Heart right ventricle (tissue), 16 donors: ENCODE measurements at places on chromosomes 7 and 10.

- peaks cover 9% of the 10 kb centered on the region for H3K4me1 ChIP-seq
- H3K4me3 ChIP-seq = no peak overlapping the region
- no peaks in the 10 kb centered on the region for H3K27me3 ChIP-seq
Measured at GRCh38 chr10:4028027-4028471, 243.0 kb upstream of the KLF6 start.

GRCh38 chr10:58796242-58796641, 283.6 kb downstream of the BICC1 start:
- no peaks in the 10 kb centered on the region for H3K36me3 ChIP-seq
- no peaks in the 10 kb centered on the region for H3K27me3 ChIP-seq
- peaks cover 13% of the 10 kb centered on the region for H3K4me1 ChIP-seq
- no peak overlapping the region for H3K27ac ChIP-seq

GRCh38 chr10:98444314-98445006, 2.3 kb downstream of the HPS1 start:
- no peaks in the 10 kb centered on the region for H3K4me1 ChIP-seq
- no peak overlapping the region for H3K4me3 ChIP-seq
- H3K36me3 ChIP-seq = no peaks in the 10 kb centered on the region
- H3K27me3 ChIP-seq = no peaks in the 10 kb centered on the region
- no peak for DNase-seq

DNA sequence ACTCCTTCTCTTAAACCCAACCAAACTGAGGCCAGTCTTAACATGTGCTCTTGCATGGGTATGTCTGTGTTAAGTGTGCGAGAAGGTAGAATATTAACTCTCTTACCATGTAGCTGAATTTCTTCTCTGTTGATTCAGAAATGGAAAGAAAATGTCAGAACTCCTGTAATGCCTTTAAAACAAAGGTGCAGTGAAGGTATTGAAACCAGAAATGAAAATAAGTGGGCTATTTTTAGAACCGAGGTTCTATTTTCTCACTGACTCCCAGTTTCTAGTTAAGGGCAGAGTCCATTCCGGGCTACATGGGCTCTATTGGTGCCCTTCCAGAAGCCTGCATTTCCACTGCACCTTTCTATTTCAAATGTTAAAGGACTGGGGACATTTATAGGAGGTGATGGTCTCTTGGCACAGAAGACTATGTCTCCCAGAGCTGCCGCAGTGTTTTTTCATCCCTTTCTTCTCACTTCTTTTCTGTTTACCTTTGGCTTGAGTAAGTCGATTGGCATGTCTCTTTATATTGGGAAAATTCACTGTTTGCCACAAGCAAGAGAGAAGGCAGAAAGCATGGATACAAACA, 174.9 kb downstream of the LRMDA start:
- no peak overlapping the region for H3K27ac ChIP-seq
- no peaks in the 10 kb centered on the region for H3K36me3 ChIP-seq
- H3K4me1 ChIP-seq = peaks cover 12% of the 10 kb centered on the region
- H3K27me3 ChIP-seq = no peaks in the 10 kb centered on the region
- H3K4me3 ChIP-seq = no peak overlapping the region
- DNase-seq = no peak

- peak overlapping the region; percentile 70 for H3K27ac ChIP-seq
- H3K27me3 ChIP-seq = no peaks in the 10 kb centered on the region
Measured at GRCh38 chr10:13712476-13712836, 125.7 kb downstream of the PRPF18 start.

- H3K36me3 ChIP-seq = no peaks in the 10 kb centered on the region
- H3K27me3 ChIP-seq = no peaks in the 10 kb centered on the region
- DNase-seq = no peak
- H3K4me1 ChIP-seq = no peaks in the 10 kb centered on the region
- H3K27ac ChIP-seq = no peak overlapping the region
- H3K4me3 ChIP-seq = no peak overlapping the region
Measured at GRCh38 chr7:95517870-95518269, 32.1 kb downstream of the ASB4 start.

- H3K36me3 ChIP-seq = no peaks in the 10 kb centered on the region
- H3K27me3 ChIP-seq = no peaks in the 10 kb centered on the region
- H3K27ac ChIP-seq = no peak overlapping the region
- no peak for DNase-seq
Measured at GRCh38 chr10:93142534-93142933, 68.8 kb downstream of the CYP26A1 start.

DNA sequence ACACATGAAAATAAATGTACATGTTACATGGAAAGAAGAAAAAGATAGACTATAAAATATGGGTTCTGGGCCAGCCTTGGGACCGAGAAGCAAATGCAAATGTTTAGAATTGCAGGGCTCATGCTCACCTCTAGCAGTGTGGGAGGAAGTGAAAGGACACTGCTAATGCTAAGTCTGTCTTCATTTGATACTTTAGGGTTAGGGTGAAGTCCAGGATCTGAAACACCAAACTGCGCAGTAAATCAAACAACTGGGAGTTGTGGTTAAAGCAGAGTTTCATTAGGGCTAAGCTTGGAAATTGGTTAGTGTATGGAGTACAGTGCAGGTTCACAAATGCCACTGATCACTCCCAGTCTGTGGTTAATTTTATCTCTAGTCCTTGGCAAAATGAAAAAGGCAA, 73.2 kb upstream of the PDK4 start:
- H3K27ac ChIP-seq = no peak overlapping the region
- no peaks in the 10 kb centered on the region for H3K4me1 ChIP-seq
- H3K36me3 ChIP-seq = no peaks in the 10 kb centered on the region
- DNase-seq = no peak
- H3K27me3 ChIP-seq = no peaks in the 10 kb centered on the region
- no peak overlapping the region for H3K4me3 ChIP-seq

GRCh38 chr10:73166972-73167371, 836 bp downstream of the ECD start:
- no peaks in the 10 kb centered on the region for H3K27me3 ChIP-seq
- no peaks in the 10 kb centered on the region for H3K36me3 ChIP-seq
- peaks cover 52% of the 10 kb centered on the region for H3K4me1 ChIP-seq
- H3K27ac ChIP-seq = no peak overlapping the region
- DNase-seq = no peak

GRCh38 chr7:115099906-115100305, 178.0 kb downstream of the MDFIC start:
- no peaks in the 10 kb centered on the region for H3K36me3 ChIP-seq
- no peak for DNase-seq
- no peak overlapping the region for H3K4me3 ChIP-seq
- H3K4me1 ChIP-seq = no peaks in the 10 kb centered on the region
- H3K27ac ChIP-seq = no peak overlapping the region

- H3K4me3 ChIP-seq = no peak overlapping the region
- H3K27ac ChIP-seq = no peak overlapping the region
- H3K27me3 ChIP-seq = no peaks in the 10 kb centered on the region
- DNase-seq = no peak
- H3K36me3 ChIP-seq = no peaks in the 10 kb centered on the region
Measured at GRCh38 chr10:84820120-84820519, 491.7 kb downstream of the CCSER2 start.

- DNase-seq = no peak
- H3K4me3 ChIP-seq = no peak overlapping the region
- H3K27me3 ChIP-seq = peaks cover 4% of the 10 kb centered on the region
- H3K36me3 ChIP-seq = no peaks in the 10 kb centered on the region
- no peak overlapping the region for H3K27ac ChIP-seq
Measured at GRCh38 chr10:1664333-1664964, 72.9 kb downstream of the ADARB2 start.

- no peak overlapping the region for H3K27ac ChIP-seq
- no peak overlapping the region for H3K4me3 ChIP-seq
- no peak for DNase-seq
- peaks cover 7% of the 10 kb centered on the region for H3K4me1 ChIP-seq
- no peaks in the 10 kb centered on the region for H3K36me3 ChIP-seq
- H3K27me3 ChIP-seq = no peaks in the 10 kb centered on the region
Measured at GRCh38 chr7:90994601-90995000, 269.6 kb upstream of the FZD1 start.

DNA sequence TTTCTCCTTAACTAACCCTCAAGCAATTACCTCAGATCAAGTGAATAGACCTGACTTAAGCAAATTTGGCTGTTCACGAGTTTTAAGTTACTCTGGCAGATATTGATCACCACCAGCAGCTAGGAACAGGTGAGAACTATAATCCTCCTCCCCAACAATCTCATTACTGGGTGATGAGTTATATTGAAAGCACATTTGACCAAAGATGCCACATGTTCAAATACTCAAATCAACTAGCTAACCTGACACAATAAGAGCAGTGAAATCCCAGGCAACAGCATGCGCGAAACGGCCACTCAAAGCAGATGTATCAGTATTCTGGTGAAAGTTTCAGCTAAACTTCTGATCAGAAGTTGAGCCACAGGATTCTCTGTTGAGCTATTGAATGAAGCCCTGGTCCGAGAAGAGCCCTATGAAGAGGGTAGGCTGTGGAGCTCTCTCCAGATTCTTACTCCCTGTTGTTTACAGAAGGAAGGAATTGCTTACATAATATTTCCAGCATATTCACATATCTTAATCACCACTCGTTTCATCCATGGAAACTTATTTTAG, 52.6 kb downstream of the CAV1 start:
- peaks cover 45% of the 10 kb centered on the region for H3K4me1 ChIP-seq
- no peak for DNase-seq

DNA sequence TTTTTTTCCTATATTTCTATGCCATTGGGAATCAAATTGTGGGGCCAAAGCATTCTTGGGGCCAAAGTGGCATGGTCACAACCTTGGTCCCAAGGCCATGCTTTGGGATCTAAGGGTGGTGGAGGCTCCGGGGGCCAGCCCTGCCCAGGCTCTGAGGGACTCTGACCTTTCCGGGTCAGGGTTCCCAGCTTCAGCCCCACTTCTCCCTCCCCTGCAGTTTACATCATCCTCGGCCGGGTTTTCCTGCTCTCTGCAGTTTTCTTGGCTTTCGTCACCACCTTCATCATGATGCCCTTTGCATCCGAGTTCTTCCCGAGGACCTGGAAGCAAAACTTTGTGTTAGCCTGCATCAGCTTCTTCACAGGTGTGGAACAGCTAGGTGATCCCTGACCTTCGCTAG, 8.5 kb downstream of the TMEM225B start:
- H3K4me1 ChIP-seq = no peaks in the 10 kb centered on the region

DNA sequence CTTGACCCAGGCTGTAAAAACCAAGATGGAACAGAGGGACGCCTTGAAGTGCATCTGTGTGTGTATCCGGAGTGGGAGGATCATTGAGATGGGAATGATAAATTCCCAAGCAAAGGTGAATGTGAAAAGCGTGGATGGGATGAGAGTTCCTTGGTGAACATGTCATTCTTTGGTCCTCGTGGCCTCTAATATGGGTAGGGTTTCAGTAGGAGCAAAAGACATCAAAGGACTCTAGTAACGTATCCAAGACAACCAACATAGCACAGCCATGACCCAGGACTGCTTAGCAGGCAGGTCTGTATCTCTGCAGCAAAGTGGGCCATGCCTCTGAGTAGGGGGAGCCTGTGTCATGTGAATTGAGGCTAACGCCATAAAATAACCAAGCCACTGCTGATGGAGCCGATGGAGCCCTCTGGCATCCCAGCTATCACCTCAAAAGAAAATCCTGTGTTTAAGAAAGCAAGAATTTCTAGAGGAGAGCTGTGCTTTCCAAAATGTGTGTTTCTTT, 98.6 kb downstream of the CCDC3 start:
- peaks cover 7% of the 10 kb centered on the region for H3K27me3 ChIP-seq
- H3K4me3 ChIP-seq = no peak overlapping the region
- no peak overlapping the region for H3K27ac ChIP-seq
- no peaks in the 10 kb centered on the region for H3K4me1 ChIP-seq

GRCh38 chr10:120819366-120819765, 31.8 kb upstream of the WDR11 start:
- no peak overlapping the region for H3K27ac ChIP-seq
- H3K4me3 ChIP-seq = no peak overlapping the region
- no peaks in the 10 kb centered on the region for H3K27me3 ChIP-seq
- no peaks in the 10 kb centered on the region for H3K4me1 ChIP-seq
- H3K36me3 ChIP-seq = no peaks in the 10 kb centered on the region
- no peak for DNase-seq

- DNase-seq = peak; percentile 90
- no peaks in the 10 kb centered on the region for H3K27me3 ChIP-seq
- H3K36me3 ChIP-seq = no peaks in the 10 kb centered on the region
- H3K4me1 ChIP-seq = peaks cover 51% of the 10 kb centered on the region
Measured at GRCh38 chr10:102645741-102646609, 1.7 kb downstream of the TRIM8 start.

DNA sequence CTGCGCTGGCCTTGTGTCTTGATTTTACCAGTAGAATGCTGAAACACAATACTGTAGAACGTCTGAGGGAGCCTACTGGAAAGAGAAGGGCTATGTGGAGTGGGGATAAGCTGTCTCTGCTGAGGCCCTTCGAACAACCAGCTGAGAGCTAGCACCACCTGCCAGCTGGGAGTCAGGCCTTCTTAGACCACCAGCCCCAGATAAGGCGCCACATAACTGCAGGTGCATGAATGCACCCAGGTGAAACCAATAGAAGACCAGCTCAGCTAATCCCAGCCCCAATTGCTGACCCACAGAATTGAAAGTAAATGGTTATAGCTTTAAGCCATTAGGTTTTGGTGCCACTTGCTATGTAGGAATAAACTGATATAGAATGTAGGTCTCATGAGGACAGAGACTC, 438.4 kb downstream of the ADRA2A start:
- no peaks in the 10 kb centered on the region for H3K36me3 ChIP-seq
- H3K4me1 ChIP-seq = no peaks in the 10 kb centered on the region
- DNase-seq = no peak

GRCh38 chr10:106185951-106186350, 978.6 kb downstream of the SORCS1 start:
- no peaks in the 10 kb centered on the region for H3K4me1 ChIP-seq
- no peaks in the 10 kb centered on the region for H3K27me3 ChIP-seq

GRCh38 chr7:590731-591551, 71.3 kb upstream of the PDGFA start:
- H3K4me1 ChIP-seq = peaks cover 14% of the 10 kb centered on the region
- DNase-seq = peak; percentile 29
- no peak overlapping the region for H3K4me3 ChIP-seq
- no peaks in the 10 kb centered on the region for H3K27me3 ChIP-seq
- H3K27ac ChIP-seq = no peak overlapping the region

DNA sequence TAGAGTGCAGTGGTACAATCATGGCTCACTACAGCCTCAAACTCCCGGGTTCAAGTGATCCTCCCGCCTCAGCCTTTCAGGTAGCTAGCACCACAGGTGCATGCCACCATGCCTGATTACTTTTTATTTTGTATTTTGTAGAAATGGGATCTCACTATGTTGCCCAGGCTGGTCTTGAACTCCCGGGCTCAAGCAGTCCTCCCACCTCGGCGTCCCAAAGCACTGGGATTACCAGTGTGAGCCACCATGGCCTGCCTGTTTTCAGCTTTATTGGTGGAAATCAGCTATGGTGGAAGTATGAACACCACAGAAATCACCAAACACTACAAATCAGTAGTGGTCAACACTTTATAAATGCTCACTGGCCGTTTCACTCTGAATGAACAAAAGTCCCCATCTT, 299.9 kb upstream of the LYZL1 start:
- H3K4me1 ChIP-seq = peaks cover 32% of the 10 kb centered on the region
- H3K36me3 ChIP-seq = no peaks in the 10 kb centered on the region

- peak; percentile 45 for DNase-seq
- peak overlapping the region; percentile 86 for H3K4me3 ChIP-seq
- no peaks in the 10 kb centered on the region for H3K36me3 ChIP-seq
- H3K27ac ChIP-seq = peak overlapping the region; percentile 87
- H3K4me1 ChIP-seq = peaks cover 36% of the 10 kb centered on the region
Measured at GRCh38 chr7:127588697-127589482, 679 bp downstream of the ARF5 start.
